ENCODE measurements at places on chromosomes 5 and 9.
A peak's percentile ranks its signal among the peaks of the same experiment; 100 is the strongest.

DNA sequence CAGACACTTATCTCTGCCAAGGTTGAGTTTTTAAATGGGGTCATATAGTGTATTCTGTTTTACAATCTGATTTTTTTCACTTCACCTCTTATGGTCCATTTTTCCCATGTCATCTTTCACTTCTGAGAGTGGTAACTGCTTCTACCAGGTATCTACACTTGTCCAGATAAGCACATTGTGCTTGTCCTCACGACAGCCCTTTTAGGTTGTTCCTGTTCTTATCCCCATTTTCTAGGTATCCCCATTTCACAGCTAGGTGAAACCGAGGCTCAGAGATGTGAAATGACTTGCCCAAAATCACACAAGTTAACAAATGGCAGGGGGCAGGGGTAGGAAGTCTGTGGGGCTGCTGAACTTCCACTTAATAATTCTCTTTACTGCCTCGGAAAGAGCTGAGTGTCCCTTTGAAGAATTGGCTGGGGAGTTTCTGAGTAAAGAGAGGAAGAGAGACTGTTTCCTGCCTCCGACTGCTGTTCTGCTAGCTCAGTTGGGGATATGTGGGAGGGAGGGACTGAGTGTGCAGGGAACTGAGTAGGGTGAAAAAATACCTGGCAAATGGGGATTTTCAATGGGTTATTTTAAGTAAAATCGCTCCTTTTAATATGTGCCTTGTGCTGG lies 255.4 kb downstream of the GRIA1 start:
- DNase-seq, result no peak

DNA sequence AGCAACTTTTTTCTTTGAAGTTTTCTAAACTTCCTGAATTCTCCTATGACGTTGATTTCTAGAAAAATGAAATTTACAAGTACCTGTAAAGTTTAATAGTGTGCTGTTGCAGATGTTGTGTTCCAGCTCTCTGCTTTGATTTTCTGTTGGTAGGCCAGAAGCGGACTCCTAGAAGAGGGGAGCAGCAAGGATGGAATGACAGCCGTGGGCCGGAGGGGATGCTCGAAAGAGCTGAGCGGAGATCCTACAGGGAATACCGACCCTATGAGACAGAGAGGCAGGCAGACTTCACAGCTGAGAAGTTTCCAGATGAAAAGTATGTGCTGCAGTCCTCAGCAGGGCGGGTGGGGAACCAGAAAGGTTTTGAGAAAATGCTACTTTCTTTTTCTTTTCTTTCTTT lies 8.3 kb downstream of the HABP4 start:
- DNase-seq, result no peak

DNA sequence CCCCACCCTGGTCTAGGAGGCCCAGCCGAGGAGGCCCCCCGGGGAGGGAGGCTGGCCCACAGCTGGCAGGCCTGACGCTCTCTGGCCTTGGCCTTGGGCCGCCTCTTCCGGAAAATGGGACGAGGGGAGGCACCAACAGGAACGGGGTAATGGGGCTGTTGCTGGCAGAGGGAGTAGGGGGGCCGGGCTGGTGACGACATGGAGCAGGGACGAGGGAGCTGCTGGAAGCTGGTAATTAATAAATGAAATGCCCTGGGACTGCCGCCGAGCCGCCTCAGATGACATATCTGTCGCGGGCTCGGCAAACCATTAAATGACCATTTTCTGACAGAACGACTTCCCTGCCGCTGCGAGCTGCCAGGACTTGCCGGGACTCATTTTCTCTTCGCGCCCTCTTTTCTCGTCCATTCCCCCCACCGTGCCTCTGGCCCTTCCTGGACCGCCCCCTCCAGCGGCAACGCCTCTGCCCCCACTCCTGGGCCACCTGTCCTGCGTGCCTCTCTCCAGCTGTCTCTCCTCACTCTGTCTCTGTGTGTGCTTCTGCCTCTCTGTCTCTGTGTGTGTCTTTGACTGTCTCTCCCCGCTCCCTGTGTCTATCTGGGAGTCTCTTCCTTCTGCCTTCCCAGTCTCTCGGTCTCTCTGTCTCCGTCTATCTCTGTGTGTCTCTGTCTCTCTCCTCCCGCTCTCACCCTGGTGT lies 215.7 kb downstream of the PAX5 start:
- no peak for DNase-seq

DNA sequence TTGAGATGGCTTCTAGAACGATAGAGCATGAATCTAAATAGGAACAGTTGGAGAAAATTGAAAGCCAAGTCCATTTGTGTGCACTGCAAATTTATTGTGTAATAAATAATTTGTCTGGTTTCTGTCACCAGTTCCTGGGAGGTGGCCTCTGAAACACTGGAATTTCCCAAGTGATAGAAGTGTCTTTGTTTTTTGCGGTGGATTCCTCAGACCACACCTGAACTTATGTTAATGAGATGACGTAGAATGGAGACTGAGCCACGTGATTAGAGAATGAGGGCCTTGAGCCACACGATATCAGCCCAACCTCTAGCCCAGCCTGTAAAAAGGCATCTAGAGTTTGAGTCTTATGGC lies 105.1 kb downstream of the MSX2 start:
- no peak for DNase-seq

GRCh38 chr5:31531543-31531887 lies 378 bp downstream of the DROSHA start:
- peak; percentile 31 for DNase-seq

DNA sequence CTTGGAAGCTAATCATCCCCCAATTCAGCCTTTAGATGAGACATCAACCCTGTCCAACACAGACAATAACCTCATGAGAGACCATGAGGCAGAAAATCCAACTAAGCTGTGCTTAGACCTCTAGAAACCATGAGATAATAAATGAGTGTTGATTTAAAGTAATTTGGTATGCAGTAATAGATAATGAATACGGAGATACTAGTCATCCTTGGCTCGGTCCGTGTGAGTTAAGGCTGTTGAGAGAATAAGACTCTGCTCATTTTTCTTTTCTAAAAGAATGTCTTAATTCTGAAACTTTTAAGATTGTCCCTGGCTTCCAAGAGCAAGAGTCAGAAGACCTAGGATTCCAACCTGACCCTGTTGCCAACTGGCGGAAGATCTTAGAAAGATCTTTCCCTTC lies 6.1 kb downstream of the TNC start:
- no peak for DNase-seq

GRCh38 chr5:34053571-34054399 lies 10.8 kb upstream of the C1QTNF3 start:
- DNase-seq, result no peak

DNA sequence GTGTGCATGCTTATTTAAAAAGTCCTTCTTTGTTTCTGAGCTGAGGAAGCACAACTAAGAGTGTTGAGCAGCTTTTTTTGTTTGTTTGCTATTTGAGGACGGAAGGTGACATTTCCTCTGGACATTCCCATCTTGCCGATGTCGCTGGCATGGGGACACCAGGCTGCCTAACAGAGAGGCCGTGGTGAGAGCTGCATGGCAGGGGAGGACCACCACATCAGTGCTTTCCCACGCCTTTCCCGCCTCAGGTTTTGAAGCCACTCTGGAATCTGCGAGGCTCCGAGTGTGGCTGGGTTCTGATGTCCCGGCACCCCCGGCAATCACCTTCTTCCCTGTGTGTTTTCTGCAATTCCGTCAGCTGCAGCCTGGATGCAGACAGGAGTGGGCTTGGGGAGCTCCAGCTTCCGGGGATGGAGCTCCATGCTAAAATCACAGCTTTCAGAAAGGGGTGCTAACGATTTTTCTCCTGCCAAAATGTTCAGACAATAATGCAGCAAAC lies 259.8 kb upstream of the IRX4 start:
- DNase-seq, result no peak

- no peak for DNase-seq
Observed at GRCh38 chr5:74275171-74275992, 365.1 kb downstream of the ENC1 start.

- no peak for DNase-seq
Observed at GRCh38 chr9:116724123-116724522, 37.0 kb downstream of the TRIM32 start.

GRCh38 chr5:69364414-69364813 lies 4.9 kb downstream of the AK6 start:
- DNase-seq, result no peak

DNA sequence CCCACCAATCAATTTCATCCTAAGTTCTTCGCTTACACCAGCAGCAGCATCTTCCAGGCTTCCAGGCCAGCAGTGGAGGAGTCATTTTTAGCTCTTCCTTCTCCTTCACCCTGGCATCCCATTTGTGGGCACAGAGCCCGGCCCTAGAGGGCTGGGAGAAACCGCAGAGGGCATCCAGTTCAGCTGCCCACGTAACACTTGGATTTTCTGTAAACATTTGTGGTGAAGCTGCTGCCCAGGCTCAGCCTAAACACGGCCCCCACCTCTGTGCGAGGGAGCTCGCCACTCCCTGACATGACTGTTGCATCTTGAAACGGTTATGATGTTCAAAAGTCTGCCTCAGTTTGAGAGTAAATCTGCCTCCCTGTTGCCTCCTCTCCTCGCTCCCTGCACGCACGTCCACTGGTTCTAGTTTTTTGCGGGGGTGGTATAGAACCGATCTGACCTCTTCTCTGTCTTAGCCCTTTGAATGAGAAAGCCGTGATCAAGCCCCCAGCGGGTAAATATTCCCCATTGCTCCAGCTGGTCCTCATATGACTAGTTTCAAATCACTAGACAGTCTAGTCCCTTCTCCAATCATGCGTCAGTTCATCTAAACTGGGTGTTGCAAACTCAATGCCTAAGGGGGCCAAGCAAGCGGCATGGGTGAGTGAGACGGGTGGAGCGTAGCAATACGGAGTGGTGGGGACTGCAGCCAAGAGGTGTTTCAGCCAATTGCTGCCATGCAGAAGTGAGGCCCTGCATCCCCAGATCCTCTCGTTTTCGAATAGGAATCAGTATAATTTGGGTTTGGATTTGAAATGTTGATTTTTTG lies 34.9 kb upstream of the N4BP3 start:
- no peak for DNase-seq

DNA sequence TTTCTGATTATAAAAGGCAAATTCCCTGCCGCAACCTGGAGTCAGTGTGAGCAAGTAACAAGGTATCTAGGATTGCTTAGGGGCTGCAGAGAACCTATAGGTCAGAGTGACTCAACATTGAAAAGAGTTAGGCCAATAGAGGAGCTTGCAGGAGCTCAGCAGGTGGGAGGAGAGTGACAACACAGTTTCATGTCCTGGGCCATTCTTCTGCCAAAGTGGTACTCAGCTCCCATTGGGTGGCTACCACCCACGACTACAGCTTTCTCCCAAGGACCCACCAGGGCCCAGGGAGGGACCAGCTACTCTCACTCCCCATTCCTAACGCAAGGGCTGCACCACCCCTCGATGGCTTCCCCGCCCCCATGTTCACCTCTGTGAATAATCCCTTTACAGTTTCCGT lies 86.7 kb upstream of the SPATA31C2 start:
- no peak for DNase-seq

DNA sequence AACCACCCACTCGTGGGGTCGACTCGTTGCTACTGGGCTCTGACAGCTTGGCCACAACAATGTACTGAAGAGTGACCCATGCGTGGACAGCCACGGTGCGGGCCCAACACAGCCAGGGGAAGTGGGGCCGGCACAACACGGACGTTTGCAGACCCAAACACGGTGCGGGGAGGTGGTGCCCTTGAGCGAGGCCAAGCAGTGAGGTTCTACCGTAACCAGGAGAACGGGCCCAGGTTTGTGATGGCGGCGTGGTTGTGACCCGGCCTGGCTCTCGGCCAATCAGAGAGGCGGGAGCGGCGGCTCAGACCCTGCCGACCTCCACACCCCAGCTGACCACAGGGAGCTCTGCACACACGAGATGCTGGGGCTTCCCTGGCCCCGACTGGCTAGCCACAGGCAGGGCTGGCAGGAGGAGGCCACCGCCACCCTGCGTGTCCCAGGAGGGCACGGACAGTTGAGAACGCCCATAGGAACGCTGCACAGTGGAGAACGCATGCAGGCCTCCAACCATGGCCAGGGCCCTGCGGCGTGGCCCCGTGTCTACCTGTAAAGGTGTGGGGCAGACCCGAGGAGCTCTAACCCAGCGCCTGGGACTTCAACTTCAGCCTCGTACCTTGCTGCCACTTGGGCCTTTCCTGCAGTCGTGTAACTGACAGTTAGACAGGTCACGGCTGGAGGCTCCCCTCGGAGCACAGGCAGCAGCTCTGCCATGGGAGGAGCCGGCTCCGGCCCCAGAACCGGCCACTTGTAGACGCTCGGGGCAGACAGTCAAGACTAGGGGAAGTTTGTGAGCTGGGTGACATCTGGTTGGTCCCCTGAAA lies 13.7 kb downstream of the BRD3 start:
- no peak for DNase-seq

DNA sequence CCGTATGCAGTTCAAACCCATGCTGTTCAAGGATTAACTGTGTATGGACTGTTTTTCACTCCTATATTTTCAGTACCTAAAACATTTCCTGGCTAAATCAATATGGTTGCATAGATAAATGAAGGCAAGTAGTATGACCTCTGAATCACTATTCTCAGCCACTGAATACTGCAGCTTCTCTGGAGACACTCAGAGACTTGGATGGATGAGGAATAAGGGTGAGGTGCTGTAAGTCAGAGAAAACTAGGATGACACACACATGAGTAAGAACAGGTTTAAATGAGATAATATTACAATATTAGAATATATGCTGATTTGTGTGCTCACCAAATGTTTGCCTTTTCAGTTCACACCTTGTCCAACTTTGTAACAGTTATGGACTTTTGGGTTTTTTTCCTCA lies 26.0 kb upstream of the ANXA1 start:
- DNase-seq, result no peak

GRCh38 chr5:10158886-10159285 lies 90.8 kb downstream of the ATPSCKMT start:
- no peak for DNase-seq

- DNase-seq, result no peak
Observed at GRCh38 chr5:58582019-58582802, 664 bp upstream of the RAB3C start.

DNA sequence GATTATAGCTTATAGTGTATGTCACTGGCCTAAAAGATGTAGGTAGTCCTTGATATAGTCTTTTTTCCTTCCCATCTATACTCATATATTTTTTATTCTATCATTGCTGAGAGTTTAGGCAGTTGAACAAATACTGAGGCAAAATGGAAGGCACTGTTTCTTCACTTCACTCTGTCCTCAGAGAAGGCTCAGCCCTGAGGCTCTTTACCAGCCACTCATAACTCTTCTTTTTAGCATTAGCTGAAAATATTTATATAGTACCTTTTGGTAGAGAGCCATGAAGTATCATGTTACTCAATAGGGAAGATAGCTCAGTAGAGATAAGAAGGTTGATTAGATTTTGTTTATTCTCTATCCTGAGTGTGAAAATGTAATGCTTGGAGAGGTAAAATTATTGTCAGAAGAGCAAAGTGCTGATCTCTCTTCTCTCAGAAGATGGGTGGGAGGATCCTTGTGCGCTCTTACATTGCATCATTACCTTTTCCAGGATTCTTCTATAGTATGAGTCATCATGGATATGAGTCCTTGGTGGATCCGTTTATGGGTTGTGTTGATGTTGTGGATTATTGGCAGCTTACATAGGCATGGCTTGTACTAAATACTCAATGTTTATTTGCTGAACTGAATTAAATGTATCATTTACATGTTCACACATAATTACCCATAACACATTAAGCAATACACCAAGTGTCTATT lies 88.1 kb downstream of the ANXA1 start:
- no peak for DNase-seq
